CD4-positive, alpha-beta T cell treated with Interleukin-4 for 1 hour (primary cell): ENCODE measurements at places on chromosomes 12 and 14.

- DNase-seq: no peak
Measured at GRCh38 chr14:74584951-74585350, 27.1 kb downstream of the LTBP2 start.

- no peak for DNase-seq
Measured at GRCh38 chr12:124608450-124608870, 41.0 kb upstream of the NCOR2 start.

- DNase-seq: no peak
Measured at GRCh38 chr12:85280984-85281630, 1.1 kb downstream of the ALX1 start.

GRCh38 chr12:50515587-50515986 lies 10.8 kb downstream of the DIP2B start:
- DNase-seq: no peak

GRCh38 chr12:8914716-8915526 lies 612 bp downstream of the PHC1 start:
- DNase-seq: peak; percentile 45

DNA sequence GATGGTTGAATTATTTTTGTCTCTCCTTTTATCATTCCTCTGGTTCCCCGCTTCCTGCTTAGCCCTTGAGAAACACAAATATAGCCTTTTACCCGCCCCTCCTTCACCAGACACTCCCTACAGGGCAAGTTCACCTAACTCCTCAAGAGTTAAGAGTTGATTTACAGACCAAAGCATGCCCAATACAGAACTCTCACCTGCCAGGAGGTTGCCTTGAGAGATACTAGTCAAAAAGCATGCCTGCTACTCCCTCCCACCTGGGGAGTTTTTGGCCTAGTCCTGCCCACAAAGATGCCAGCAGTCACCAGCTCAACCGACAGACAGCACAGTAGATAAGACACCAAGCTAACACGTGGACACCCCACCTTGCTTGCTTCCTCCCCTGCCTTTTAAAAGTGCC lies 11.2 kb downstream of the LGMN start:
- DNase-seq: no peak

- DNase-seq: no peak
Measured at GRCh38 chr12:123954647-123955350, 17.8 kb downstream of the CCDC92 start.

DNA sequence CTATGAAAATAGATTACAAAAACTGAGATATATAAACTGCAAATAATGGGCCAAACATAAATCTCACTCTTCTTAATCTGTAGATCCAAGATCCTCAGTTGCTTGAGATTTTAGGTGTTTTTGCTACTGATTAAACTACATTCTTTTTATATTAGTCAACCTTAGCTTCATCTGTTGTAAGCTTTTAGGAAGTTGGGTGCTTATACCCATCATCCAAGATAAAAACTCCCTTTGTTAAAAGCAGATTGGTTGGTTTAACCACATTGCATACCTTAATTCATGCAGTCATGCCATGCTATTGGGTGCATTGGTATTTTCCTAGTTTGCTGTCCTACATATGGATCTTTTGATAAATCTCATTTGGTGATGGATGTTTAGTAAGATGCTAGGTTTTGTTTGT lies 46.2 kb upstream of the DIP2B start:
- no peak for DNase-seq

DNA sequence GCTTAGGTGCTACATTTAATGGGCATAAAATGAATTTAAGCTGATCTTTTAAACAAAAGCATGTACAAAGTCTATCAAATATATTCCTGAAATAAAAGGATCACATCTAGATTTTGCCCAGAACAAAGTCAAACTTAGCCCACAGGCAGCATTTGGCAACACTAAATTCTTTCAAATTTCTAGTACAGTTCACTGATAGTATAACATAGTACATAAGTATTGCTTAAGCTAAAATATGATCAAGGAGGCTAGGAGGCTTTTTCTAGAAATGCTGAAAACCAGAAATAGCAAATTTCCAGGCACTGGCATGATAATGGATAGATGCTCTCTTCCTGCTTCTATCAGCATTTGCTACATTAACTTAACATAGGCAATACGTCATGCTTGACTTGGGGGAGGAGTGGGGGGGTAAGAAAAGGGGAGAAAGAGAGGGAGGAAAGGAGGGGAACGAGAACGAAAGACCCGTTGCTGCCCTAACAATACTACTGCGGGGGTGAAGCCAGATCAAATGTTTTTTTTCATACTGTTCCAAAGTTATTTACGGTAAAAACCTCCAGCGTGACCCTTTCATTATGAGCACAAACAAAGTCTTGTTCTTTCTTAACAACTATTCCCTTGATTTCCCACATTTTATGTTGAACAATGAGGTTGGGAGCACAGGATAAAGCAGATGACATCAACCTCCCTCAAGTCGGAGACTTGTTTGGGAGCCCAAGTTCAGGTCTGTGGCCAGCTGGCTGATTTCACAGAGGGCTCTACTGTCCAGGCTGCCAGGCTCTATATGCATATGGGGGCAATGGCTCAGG lies 10.6 kb downstream of the TMED10 start:
- no peak for DNase-seq

- peak; percentile 44 for DNase-seq
Measured at GRCh38 chr14:44846232-44846824, 115.4 kb downstream of the KLHL28 start.
